ENCODE measurements at places on chromosomes 4 and X. TPM values are rescaled to one million over a fixed set of nuclear protein-coding genes. Genes with fewer than 3 reads are reported as not detected.

DNA sequence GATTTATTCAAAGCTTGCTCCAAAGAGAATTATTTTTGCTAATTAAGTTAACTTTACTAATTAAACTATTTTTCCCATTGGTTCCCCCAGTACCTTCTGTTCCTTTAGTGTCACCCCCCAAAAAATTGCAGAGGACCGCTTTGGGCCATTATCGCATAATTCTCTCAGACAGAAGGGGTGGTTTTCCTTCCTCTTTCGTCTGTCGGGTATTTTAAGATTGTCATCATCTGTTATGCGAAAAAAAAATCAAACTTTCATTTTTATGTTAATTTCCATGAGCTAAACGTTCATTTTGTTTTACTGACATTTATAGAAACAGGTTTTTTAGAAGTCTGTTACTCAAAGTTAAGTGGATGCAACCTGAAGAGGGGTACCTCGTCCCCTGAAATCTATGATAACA is 76.2 kb upstream of the DDX3X start:
- DNase-seq: no peak
- no peak overlapping the region for H3K27ac ChIP-seq
- H3K36me3 ChIP-seq: no peaks in the 10 kb centered on the region
- no peak overlapping the region for H3K4me3 ChIP-seq

DNA sequence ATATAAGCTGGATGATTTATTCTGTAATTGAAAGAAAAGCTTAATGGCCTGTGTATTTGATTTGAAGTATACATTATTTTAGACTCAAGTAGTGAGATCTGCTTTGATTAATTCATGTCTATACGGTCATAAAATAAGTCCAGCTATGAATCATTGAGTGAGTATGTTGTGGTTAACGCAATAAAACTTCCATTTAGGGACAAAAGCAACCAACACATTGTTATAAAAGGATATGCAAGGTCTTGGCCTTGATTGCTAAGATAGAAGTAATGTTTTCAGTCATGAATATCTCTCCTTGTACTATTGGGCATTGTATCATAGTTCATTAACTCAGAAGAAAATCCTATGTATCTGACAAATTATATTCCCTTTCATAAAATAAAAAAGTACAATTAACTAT is 162.1 kb downstream of the EPHA5 start:
- peak; percentile 40 for DNase-seq
- H3K4me3 ChIP-seq: no peak overlapping the region
- H3K27ac ChIP-seq: no peak overlapping the region
- no peaks in the 10 kb centered on the region for H3K27me3 ChIP-seq

DNA sequence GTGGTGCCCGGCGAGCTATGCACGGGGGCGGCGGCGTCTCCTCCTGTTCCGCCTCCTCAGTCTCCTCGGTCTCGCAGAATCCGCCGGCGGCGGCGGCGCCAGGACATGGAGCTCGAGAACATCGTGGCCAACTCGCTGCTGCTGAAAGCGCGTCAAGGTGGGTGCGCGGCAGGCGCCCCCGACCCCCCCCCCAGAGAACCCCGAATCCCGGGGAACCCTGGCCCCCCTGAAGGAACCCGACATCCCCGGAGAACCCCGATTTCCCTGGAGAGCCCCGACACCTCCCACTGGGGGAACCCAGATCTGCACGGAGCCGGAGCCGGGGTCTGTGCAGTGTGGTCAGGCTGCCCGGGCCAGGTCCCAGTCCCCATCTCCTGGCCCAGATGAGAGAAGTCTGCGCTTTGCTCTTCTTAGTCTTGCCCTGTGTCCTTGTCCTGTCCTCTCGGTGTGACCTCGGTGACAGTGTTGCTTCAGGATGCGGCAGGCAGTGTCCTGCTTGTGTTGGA is 648 bp downstream of the GRK4 start:
- no peak overlapping the region for H3K27ac ChIP-seq
- H3K27me3 ChIP-seq: no peaks in the 10 kb centered on the region
- peaks cover 18% of the 10 kb centered on the region for H3K4me1 ChIP-seq
- DNase-seq: peak; percentile 85
- peak overlapping the region; percentile 99 for H3K4me3 ChIP-seq

- H3K27me3 ChIP-seq: no peaks in the 10 kb centered on the region
- H3K27ac ChIP-seq: no peak overlapping the region
- H3K36me3 ChIP-seq: no peaks in the 10 kb centered on the region
Measured at GRCh38 chr4:93501946-93502345, 326.6 kb upstream of the ATOH1 start.

DNA sequence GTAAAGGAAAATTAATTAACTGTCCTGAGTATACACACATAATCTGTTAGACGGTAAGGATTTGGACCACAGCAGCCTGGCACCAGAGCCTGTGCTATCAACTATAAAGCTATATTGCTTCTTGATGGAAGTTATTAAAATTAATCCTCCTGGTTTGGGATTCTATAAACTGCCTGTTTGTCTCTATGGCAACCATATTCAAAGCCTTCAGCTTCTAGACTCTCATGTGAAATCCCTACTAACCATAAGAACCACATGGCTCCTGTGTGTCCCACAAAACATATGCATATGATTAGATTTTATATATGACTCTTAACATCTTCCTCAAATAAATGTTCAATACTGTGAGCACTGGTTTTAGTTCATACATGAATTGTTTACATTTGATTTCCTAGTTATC is 380.8 kb downstream of the ANKRD50 start:
- H3K36me3 ChIP-seq: no peaks in the 10 kb centered on the region
- H3K27me3 ChIP-seq: no peaks in the 10 kb centered on the region
- H3K4me3 ChIP-seq: no peak overlapping the region
- H3K27ac ChIP-seq: no peak overlapping the region
- no peak for DNase-seq
- H3K4me1 ChIP-seq: 0 out of 2 replicates have a peak, but pooled peaks cover 4% of the 10 kb centered on the region

- peak; percentile 68 for DNase-seq
- H3K4me3 ChIP-seq: no peak overlapping the region
- peak overlapping the region; percentile 54 for H3K27ac ChIP-seq
- no peaks in the 10 kb centered on the region for H3K27me3 ChIP-seq
Measured at GRCh38 chrX:124023838-124024238, 62.3 kb downstream of the STAG2 start.

- H3K36me3 ChIP-seq: no peaks in the 10 kb centered on the region
- no peaks in the 10 kb centered on the region for H3K27me3 ChIP-seq
- no peaks in the 10 kb centered on the region for H3K4me1 ChIP-seq
Measured at GRCh38 chrX:49211074-49211473, 11.1 kb upstream of the SYP start.

GRCh38 chrX:116379854-116380253 is 56.6 kb upstream of the SLC6A14 start:
- no peak overlapping the region for H3K4me3 ChIP-seq
- peaks cover 7% of the 10 kb centered on the region for H3K4me1 ChIP-seq
- H3K27me3 ChIP-seq: no peaks in the 10 kb centered on the region
- no peaks in the 10 kb centered on the region for H3K36me3 ChIP-seq

DNA sequence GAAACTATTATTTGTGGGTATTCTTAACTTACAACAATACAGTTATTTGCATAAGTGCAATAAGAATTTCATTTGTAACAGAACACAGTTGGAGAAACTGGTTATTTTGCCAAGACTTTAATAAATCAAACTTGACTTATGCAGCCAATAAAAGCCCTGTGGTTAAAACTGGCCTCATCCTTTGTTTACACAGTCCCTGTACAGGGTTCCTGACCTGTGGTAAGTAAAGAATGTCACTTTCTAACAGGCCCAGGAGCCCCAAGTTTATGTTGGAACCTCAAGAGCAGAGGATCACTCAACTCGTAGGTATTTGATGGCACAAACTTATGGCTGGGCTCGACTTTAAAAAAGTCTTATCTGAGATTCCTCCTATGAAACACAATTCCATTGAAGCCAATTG is 88.6 kb upstream of the PTCHD1 start:
- no peaks in the 10 kb centered on the region for H3K36me3 ChIP-seq
- no peaks in the 10 kb centered on the region for H3K27me3 ChIP-seq
- no peak overlapping the region for H3K27ac ChIP-seq
- DNase-seq: no peak
- no peak overlapping the region for H3K4me3 ChIP-seq
- H3K4me1 ChIP-seq: no peaks in the 10 kb centered on the region

DNA sequence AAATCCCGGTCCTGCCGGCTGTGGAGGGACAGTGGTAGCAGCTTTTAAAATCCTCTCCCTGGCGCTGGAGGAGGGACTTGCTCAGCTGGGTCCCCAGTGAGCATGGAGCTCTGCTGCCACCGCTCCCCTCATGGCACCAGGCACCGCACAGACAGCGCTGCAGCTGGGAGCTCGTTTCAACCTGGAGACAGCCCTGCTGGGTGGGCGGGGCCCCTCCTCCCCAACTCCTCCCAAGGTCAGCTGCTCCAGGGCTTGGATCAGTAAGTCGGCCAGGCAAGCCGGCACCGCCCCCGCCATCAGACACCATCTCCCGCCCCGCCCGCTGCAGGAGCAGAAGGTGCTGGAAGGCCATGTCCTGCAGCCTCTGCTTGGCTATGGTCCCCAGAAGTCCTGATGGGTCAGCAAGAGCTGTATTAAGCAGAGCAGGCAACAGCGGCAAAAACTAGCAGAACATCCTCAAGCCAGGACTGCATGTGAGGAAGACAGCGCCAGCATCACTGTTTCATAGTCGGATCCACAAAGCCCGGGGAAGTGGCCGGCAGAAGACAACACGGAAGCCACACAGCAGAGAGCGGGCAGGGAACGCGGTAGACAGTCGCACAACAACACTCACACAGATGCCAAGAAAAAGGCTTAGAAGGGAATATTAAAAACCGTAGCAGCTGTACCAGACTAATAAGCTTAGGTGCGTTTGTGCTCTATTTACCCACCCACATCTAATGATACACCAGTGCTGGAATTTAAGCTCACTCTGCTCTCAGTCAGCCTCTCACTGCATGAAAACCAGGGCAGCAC is 16.2 kb downstream of the ZFYVE28 start:
- DNase-seq: peak; percentile 54
- peak overlapping the region; percentile 58 for H3K4me3 ChIP-seq
- H3K27me3 ChIP-seq: no peaks in the 10 kb centered on the region
- no peak overlapping the region for H3K27ac ChIP-seq
- H3K4me1 ChIP-seq: peaks cover 13% of the 10 kb centered on the region

GRCh38 chr4:94536049-94536448 is 84.3 kb downstream of the PDLIM5 start:
- H3K27ac ChIP-seq: no peak overlapping the region
- H3K4me3 ChIP-seq: no peak overlapping the region
- no peaks in the 10 kb centered on the region for H3K36me3 ChIP-seq
- no peak for DNase-seq
- peaks cover 16% of the 10 kb centered on the region for H3K4me1 ChIP-seq
- no peaks in the 10 kb centered on the region for H3K27me3 ChIP-seq

DNA sequence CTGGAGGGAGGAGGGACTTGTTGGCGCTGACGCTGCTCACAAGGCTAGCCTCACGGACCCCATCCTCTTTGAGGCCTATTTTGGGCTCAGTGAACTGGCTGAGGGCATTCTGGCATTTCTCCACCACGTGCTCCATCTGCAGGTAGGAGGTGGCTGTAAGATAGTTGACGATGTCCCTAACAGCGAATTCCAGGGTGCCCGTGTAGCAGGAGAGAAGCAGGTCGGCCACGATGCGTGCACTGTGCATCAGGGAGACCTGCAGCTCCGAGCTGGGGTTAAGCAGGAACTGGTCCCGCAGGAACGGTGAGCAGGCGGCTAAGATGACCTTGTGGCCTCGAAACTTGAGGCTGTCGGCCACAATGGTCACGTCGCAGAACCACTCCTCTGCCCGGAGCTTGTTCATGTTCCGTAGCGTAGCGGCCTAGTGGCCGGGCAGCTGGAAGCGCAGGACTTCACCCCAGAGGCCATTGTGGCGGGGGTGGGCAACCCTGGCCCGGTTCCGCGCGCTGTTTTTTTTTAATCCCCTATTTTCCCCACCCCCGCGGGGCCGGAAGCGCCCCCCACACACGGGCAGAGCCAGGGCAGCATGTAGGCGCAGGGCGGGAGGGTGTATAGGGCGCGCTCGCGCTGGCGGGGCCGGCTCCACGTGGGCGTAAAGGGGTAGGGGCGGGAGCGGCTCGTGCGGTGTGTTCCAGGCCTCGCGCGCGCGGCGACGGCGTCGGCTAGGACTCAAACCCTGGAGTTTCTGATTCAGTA is 73.2 kb downstream of the UBE2K start:
- H3K4me3 ChIP-seq: no peak overlapping the region
- H3K27ac ChIP-seq: no peak overlapping the region
- no peak for DNase-seq
- H3K36me3 ChIP-seq: peaks cover 16% of the 10 kb centered on the region
- H3K27me3 ChIP-seq: no peaks in the 10 kb centered on the region

DNA sequence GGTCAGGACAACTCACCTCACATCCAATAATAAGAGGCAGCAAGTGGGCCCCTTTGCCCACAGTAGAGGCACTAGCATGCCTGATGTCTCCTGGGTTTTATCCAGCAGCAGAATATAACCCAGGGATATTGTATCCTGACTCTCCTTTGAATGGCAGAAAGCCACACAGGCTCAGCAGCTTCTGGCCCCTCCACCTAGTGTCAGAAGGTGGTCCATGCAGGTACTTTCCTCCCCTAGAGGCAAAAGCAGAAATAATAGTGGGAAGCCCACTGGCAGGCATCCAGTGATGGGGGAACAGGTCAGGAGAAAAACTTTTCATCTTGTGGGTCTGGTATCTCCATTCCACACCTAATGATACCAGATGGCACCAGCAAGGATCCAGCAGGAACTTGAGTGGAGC is 75.5 kb upstream of the IRS4 start:
- H3K4me3 ChIP-seq: no peak overlapping the region
- no peak overlapping the region for H3K27ac ChIP-seq
- DNase-seq: no peak
- H3K36me3 ChIP-seq: no peaks in the 10 kb centered on the region
- no peaks in the 10 kb centered on the region for H3K27me3 ChIP-seq

- no peaks in the 10 kb centered on the region for H3K36me3 ChIP-seq
- H3K27ac ChIP-seq: no peak overlapping the region
- H3K4me3 ChIP-seq: no peak overlapping the region
- no peaks in the 10 kb centered on the region for H3K27me3 ChIP-seq
- no peak for DNase-seq
- peaks cover 18% of the 10 kb centered on the region for H3K4me1 ChIP-seq
Measured at GRCh38 chr4:21830272-21830671, 118.3 kb downstream of the KCNIP4 start.

DNA sequence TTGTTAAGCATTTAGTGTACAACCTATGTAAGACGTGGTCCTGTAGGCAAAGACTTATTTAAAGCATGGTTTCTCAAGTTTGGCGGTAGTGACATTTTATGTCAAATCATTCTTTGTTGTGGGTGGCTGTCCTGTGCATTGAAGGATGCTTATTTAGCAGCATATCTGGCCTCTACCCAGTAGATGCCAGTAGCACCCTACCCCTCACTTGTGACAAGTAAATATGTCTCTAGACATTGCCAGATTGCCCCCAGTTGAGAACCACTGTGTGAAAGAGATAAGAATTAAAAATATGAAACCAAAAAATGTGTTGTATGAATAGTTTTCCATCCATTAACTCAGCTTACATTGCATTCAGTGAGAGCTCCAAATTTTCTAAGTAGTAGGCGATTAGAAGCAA is 25.5 kb downstream of the MMAA start:
- no peak overlapping the region for H3K27ac ChIP-seq
- no peak for DNase-seq
- peaks cover 5% of the 10 kb centered on the region for H3K4me1 ChIP-seq

CORIN gene
- 0.63 TPM for total RNA-seq

GNL3L gene
- total RNA-seq: 30.3 TPM

STPG2 gene
- total RNA-seq: not detected

RNF150 gene
- total RNA-seq: 10.5 TPM

HMX1 gene
- not detected for total RNA-seq

ABCG2 gene
- 0.76 TPM for total RNA-seq

PLP1 gene
- 0.76 TPM for total RNA-seq

CT47A7 gene
- total RNA-seq: not detected

ANXA5 gene
- total RNA-seq: 1,164 TPM

POU4F2 gene
- total RNA-seq: not detected

ASB12 gene
- total RNA-seq: not detected

CCDC160 gene
- total RNA-seq: not detected

TAF7L gene
- total RNA-seq: 0.43 TPM

TCP11X2 gene
- not detected for total RNA-seq

ATP2B3 gene
- not detected for total RNA-seq

Measured in GM23248 (cell line).